Testis (tissue), 5 donors: ENCODE measurements at places on chromosomes 3 and 15. TPM values are rescaled to one million over a fixed set of nuclear protein-coding genes. Genes with fewer than 3 reads are reported as not detected.

DNA sequence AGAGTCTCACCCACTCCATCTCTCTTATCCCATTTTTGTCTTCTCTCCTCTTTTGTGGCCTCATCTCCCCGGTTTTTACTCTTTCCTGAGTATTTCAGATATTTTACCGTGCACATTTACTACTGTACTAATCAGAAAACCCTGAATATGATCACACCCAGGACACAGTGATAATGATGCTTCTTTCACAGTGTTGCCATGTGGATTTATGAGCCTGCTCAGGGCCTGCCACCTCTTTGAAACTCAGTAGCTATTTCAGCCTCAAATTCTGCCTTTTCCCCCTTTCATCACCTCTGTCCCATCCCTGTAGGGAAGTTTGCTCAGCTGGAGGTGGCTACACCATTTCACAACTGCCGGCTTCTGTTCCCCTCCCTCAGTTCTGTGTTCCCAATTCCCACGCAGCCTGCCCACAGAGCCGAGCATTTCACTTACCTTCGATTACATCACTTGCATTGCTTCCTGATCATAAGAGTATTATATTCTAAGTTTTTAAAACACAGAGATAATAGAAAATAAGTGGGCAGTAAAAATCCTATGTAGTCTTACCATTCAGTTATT is 33.2 kb downstream of the ARNT2 start:
- DNase-seq: no peak

- DNase-seq: no peak
These were observed 38.3 kb upstream of the ESYT3 start for GRCh38 chr3:138395865-138396751.

DNA sequence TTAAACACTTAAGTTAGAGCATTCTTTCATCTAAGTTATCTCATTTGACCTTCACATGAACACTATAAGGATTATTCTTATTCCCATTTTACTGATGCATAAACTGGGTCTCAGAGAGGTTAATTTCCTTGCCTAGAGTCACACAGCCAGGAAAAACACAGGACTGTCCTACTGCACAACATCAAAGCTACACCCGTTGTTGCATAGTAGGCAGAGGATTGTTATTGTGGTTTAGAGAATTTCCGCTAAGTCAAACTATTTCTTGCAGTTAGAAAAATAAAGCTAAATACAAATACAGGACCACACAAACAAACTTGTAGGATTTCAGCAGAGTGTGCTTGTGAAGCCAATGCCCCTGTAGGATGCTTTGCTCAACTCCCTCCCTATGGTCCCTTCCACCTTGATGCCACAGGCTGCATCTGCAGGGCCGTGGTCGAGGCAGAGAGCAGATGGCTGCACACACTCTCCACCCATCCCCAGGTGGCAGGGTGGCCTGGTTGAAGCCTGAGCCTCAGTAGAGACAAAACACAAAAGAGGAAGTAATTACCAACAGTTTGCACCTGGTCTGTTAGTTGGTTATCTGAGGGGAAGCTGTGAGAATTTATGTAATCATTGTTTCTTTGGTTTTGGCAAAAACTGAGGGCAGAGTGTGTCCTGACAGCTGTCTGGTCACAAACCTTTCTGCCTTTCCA is 41.1 kb upstream of the SKOR1 start:
- no peak for DNase-seq

DNA sequence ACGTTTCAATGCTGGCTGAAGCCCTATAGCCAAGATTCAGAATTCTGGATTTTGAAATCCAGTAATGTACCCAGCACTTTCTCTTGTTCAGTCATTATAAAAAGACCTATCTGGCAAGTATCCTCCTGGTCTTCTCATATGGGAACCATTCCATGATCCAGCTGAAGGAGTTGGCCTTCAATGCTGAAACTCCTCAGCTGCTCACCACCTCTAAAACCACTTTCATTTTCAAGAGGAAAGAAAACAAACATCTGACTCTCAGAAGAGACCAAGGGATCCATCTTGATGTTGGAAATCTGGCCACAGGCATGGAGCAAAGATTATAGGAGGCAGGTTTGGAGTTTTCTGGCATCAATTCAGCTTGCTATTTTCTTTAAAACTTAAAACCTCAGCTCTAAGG is 235.4 kb downstream of the FMN1 start:
- no peak for DNase-seq

The CACNA2D2 gene
- 15.9 TPM for polyA plus RNA-seq
